ENCODE measurements at places on chromosomes 5 and 9. TPM values are rescaled to one million over a fixed set of nuclear protein-coding genes. Genes with fewer than 3 reads are reported as not detected.

The FCN2 gene
- polyA plus RNA-seq, result 0.84 TPM

The CBY3 gene
- polyA plus RNA-seq, result 0.25 TPM

The NUDT2 gene
- 34.8 TPM for polyA plus RNA-seq

The MGAT1 gene
- 114 TPM for polyA plus RNA-seq

The IL13 gene
- polyA plus RNA-seq, result 1.3 TPM

The GFI1B gene
- polyA plus RNA-seq, result not detected

The XPA gene
- polyA plus RNA-seq, result 7.3 TPM

The GABRA1 gene
- polyA plus RNA-seq, result 0.09 TPM

The DAPK1 gene
- 39.8 TPM for polyA plus RNA-seq
